ENCODE measurements at places on chromosomes 12 and 14.

- DNase-seq, result no peak
These were observed 5.2 kb downstream of the RAB15 start for GRCh38 chr14:64966976-64967375.

- no peak for DNase-seq
These were observed 43.8 kb downstream of the ALDH1L2 start for GRCh38 chr12:105040476-105040875.

DNA sequence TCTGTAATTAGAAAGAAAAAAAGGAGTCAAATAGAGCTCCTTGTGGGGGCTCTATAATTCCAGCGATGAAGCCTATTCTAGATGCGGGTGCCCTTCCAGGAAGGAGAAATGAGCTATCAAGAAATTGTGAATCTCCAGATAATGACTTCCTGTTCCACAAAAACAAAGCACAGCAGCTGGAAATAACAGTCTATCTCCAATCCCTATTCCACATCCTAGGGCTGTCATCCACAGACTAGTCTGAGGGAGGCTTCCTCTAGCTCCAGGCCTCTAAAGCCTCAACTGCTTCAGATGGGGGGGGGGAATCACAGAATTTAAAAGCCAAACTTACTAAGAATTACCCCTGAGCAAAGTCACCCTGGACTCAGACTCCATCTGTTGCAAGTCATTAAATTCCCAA, 77.4 kb upstream of the GTF2A1 start:
- no peak for DNase-seq

DNA sequence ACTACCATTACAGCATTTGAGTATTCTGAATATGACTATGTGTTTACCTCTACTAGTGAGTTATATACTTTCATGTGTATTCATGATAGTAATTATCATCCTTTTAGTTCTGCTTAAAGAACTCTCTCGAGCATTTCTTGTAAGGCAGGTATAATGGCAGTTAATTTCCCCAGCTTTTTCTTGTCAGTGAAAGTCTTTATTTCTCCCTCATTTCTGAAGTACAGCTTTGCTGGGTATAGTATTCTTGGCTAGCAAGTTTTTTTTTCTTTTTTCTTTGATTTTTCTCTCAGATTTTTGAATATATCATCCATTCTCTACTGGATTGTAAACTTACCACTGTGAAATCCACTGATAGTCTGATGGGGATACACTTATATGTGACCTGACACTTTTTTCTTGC, 165.9 kb upstream of the ARHGAP5 start:
- DNase-seq, result no peak

DNA sequence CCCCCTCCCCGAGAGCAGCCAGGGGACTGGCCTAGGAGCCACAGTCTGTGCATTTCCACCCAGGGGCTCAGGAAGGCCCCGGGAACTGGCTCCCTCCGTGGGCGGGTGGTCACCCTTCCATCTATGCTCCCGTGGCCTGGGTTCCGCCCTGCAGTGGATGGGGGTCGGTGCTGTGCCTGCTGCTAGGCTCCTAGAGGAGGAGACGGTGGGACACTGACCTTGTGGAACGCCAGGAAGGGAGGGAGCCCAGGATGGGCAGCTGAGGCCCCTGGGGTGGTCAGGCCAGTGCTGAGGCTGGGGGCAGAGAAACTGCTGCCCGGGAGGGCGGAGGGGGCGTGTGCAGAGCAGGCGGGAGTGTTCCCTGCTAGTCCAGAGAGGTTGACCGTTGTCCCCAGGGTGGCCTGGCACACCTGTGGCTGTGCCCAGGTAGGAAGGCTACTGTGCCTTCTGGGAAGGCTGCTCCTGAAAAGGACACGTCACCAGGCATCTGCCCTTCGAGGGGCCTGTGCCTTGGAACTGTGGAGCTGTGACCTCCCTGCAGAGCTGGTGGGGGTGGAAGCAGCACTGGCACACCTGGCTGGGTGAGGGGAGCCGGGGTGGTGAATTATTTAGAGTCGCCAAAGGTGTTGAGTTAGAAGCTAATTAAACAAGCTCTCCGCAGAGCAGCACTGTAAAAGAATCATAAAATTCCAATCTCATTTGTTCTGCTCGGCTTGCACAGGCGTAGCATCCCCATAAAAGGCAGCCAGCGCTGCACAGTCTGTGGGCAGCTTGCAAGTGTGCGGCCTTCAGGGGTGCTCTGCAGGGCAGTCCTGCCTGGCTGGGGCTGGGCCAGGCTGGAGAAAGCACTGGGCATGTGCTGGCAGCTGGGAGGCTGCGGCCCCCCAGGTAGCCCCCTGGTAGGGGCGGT, 145.1 kb downstream of the KIF26A start:
- DNase-seq, result no peak

- no peak for DNase-seq
These were observed 54.5 kb downstream of the APAF1 start for GRCh38 chr12:98699586-98699985.

DNA sequence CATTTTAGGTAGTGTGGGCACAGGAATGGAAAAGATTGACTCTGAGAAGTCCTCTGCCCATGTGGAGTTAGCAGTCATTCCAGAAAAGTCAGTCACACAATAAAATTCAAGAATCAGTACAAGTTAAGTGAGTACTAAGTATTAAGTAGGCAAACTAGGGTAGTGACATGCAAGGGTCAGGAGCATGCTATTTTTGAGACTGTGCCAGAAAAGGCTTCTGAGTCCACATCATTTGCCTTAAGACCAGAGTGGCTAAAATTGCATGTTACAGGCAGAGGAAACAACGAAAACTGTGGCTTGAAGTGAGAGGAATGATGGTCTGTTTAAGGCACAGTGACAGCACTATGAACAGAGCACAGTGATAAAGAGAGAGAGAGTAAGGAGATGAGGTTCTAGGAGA, 108.9 kb downstream of the SLC6A15 start:
- no peak for DNase-seq

GRCh38 chr12:111201036-111201435, 167.9 kb downstream of the PHETA1 start:
- no peak for DNase-seq

- no peak for DNase-seq
These were observed 147.9 kb upstream of the MYL2 start for GRCh38 chr12:111068290-111068689.

- DNase-seq, result no peak
These were observed 5.5 kb upstream of the SLC7A7 start for GRCh38 chr14:22820731-22821130.

GRCh38 chr12:60194678-60195077, 598.8 kb downstream of the SLC16A7 start:
- no peak for DNase-seq

- no peak for DNase-seq
These were observed 89.7 kb upstream of the BCL11B start for GRCh38 chr14:99361596-99362215.

GRCh38 chr14:96002498-96002884, 36.7 kb upstream of the C14orf132 start:
- no peak for DNase-seq

- no peak for DNase-seq
These were observed 529 bp downstream of the PHLDA1 start for GRCh38 chr12:76031081-76031413.

DNA sequence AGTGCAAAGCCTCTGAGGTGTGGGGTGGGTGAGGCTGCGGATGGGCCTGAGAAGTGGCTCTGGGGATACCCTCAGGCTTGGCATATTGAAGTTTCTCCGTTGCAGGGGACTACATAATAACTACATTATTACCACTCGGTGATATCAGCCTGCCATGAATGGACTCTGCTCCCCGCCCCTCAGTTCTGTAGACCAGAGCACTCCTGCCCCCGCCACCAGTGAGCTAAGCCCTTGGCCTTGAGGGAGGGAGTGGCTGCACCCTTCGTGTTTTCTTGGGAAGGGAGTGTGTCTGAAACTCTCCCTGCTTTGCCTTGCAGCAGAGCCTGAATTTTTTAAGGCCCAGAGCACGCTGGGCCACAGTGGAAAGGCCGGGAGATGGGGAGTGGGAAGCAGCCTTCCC, 1.7 kb downstream of the ORAI1 start:
- DNase-seq, result no peak

- DNase-seq, result no peak
These were observed 46.7 kb downstream of the PSMA6 start for GRCh38 chr14:35338731-35339405.
